CD8-positive, alpha-beta memory T cell (primary cell): ENCODE measurements at places on chromosomes 5 and 9. TPM values are rescaled to one million over a fixed set of nuclear protein-coding genes. Genes with fewer than 3 reads are reported as not detected.

GRCh38 chr5:178502401-178503100 lies 87.6 kb downstream of the COL23A1 start:
- no peak for DNase-seq
- H3K27ac ChIP-seq: no peak overlapping the region
- H3K4me3 ChIP-seq: no peak overlapping the region
- H3K36me3 ChIP-seq: no peaks in the 10 kb centered on the region

- no peaks in the 10 kb centered on the region for H3K4me1 ChIP-seq
- H3K27me3 ChIP-seq: no peaks in the 10 kb centered on the region
- no peak overlapping the region for H3K4me3 ChIP-seq
- H3K27ac ChIP-seq: no peak overlapping the region
- DNase-seq: no peak
Observed at GRCh38 chr9:18678821-18679590, 205.1 kb downstream of the ADAMTSL1 start.

THG1L gene
- polyA plus RNA-seq: 4.6 TPM

- H3K4me1 ChIP-seq: no peaks in the 10 kb centered on the region
- no peaks in the 10 kb centered on the region for H3K27me3 ChIP-seq
- no peaks in the 10 kb centered on the region for H3K36me3 ChIP-seq
- no peak overlapping the region for H3K4me3 ChIP-seq
- peak; percentile 1 for DNase-seq
Observed at GRCh38 chr5:179974946-179975712, 67.4 kb upstream of the TBC1D9B start.

- no peak for DNase-seq
- H3K4me1 ChIP-seq: no peaks in the 10 kb centered on the region
- no peak overlapping the region for H3K4me3 ChIP-seq
Observed at GRCh38 chr9:127075624-127076372, 46.6 kb downstream of the ANGPTL2 start.

DNA sequence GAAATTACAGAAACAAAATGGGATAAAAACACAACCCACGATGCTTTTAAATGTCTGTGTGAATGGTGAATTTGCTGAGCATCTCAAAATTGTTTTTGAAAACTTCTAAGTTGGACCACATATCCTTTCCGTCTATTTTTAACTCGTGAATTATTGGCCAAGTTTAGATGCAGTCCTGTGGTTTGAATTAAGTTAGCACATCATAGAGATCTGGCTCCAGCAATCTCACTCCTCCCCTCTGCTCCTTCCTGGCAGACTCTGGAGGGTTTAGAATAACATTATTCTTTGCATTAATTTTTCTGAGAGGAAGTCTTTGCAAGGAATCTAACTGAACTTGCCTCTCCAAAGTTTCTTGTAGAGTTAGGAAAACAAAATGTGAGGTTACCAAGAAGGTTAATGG lies 14.5 kb upstream of the ANKRD55 start:
- H3K36me3 ChIP-seq: no peaks in the 10 kb centered on the region
- no peaks in the 10 kb centered on the region for H3K4me1 ChIP-seq
- DNase-seq: no peak
- no peaks in the 10 kb centered on the region for H3K27me3 ChIP-seq

- no peaks in the 10 kb centered on the region for H3K36me3 ChIP-seq
- H3K27ac ChIP-seq: no peak overlapping the region
- no peaks in the 10 kb centered on the region for H3K4me1 ChIP-seq
- H3K27me3 ChIP-seq: no peaks in the 10 kb centered on the region
- no peak overlapping the region for H3K4me3 ChIP-seq
Observed at GRCh38 chr9:33393581-33393980, 8.8 kb downstream of the AQP7 start.

DNA sequence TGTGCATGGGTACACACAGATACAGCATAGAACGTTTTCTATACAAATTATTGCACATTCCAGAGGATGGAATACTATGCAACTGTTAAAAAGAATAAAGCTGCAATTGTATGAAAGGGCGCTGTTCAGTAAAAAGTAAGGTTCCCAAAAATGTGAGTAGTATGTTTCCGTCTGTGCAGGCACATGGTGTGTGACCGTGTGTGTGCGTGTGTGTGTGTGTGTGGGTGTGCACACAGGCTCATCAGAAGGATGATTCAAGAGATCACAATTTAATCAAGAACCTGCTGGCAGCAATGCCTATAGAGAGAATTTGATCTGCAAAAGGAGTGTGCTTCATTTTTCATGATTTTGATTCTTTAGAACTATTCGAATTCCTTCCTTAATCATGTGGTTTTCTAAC lies 76.3 kb downstream of the SEMA4D start:
- no peak overlapping the region for H3K4me3 ChIP-seq
- no peak overlapping the region for H3K27ac ChIP-seq
- DNase-seq: no peak
- no peaks in the 10 kb centered on the region for H3K27me3 ChIP-seq

DNA sequence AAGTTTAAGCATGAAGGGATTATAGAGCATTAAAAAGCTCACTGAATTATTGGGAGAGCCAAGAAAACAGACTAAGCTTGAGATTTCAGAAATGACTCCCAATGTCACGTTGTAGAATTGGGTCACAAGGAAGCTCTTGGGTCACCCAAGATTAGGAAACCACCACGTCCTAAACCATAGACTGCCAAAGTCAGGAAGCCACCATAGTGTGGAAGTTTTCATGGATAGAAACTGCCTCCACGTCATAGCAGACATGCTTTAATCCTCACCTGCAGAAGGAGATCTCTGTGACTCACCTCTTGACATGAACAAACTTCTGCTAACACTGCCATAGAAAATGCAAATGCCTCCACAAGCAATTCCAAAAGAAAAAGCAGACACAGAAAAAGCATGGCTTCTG lies 106.3 kb downstream of the SLC1A3 start:
- H3K27me3 ChIP-seq: no peaks in the 10 kb centered on the region
- H3K27ac ChIP-seq: no peak overlapping the region
- H3K36me3 ChIP-seq: no peaks in the 10 kb centered on the region
- DNase-seq: no peak
- no peak overlapping the region for H3K4me3 ChIP-seq

MAT2B gene
- 288 TPM for polyA plus RNA-seq

- no peaks in the 10 kb centered on the region for H3K36me3 ChIP-seq
- H3K27me3 ChIP-seq: no peaks in the 10 kb centered on the region
- DNase-seq: no peak
- no peaks in the 10 kb centered on the region for H3K4me1 ChIP-seq
Observed at GRCh38 chr5:57432876-57433275, 49.7 kb downstream of the ACTBL2 start.

- no peak overlapping the region for H3K4me3 ChIP-seq
- H3K4me1 ChIP-seq: no peaks in the 10 kb centered on the region
- DNase-seq: no peak
- no peak overlapping the region for H3K27ac ChIP-seq
Observed at GRCh38 chr5:111143910-111144309, 51.8 kb downstream of the WDR36 start.

FGF10 gene
- not detected for polyA plus RNA-seq

CREBRF gene
- 61.0 TPM for polyA plus RNA-seq

DNA sequence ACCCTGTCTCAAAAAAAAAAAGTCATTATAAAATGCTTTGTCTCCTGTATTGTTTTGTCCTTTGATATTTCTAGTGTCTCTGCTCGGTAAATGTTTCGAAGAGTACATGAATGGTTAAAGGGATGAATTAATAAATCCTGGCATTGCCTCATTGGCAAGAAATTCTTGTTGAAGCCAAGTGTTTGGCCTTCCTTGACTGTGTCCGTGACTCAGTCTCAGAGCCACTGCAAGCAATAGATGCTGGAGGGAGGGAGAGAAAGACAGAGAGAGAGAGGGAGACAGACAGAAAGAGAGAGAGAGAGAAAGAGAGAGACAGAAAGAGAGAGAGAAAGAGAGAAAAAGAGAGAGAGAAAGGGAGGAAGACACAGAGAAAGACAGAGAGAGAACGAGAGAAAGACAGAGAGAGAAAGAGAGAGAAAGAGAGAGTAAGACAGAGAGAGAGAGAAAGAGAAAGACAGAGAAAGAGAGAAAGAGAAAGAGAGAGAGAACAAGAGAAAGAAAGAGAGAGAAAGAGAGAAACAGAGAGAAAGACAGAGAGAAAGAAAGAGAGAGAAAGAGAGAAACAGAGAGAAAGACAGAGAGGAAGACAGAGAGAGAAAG lies 72.5 kb upstream of the RXRA start:
- no peak overlapping the region for H3K27ac ChIP-seq
- no peaks in the 10 kb centered on the region for H3K4me1 ChIP-seq
- no peak overlapping the region for H3K4me3 ChIP-seq
- H3K27me3 ChIP-seq: no peaks in the 10 kb centered on the region

DNA sequence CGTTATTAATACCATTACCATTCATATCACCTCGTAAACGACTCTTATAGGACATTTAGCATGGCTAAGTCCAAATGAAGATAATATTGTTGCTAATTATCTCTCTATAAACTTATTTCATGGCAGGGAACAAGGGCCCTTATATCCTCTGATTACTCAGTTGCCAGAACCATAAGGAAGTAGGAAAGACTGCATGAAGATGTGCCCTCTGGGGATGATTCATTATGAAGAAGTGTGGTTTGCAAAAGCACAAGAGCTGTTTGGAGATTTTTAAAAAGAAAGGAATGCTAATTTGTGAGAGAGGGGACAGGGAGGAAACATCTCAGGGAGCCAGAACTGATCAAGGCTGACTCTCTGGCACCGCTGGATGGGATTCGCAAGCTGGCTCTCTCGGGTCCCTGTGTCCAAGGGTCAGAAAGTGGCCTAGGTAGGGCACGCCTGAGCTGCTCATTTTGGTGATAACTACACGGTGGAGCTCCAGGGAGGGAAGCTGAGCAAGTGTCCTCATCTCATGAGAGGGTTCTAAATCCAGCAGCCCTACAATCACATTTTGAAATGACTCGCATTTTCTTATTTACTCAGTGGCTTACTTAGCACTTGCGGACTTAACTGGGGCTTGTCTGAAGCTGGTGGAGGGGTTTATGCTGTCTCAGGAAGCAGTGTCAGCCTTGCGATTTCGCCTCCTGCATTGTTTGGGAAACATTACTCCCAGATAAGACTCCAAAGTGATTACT lies 136.8 kb downstream of the C5orf15 start:
- H3K27me3 ChIP-seq: no peaks in the 10 kb centered on the region
- no peaks in the 10 kb centered on the region for H3K36me3 ChIP-seq
- no peak for DNase-seq
- no peak overlapping the region for H3K27ac ChIP-seq

DNA sequence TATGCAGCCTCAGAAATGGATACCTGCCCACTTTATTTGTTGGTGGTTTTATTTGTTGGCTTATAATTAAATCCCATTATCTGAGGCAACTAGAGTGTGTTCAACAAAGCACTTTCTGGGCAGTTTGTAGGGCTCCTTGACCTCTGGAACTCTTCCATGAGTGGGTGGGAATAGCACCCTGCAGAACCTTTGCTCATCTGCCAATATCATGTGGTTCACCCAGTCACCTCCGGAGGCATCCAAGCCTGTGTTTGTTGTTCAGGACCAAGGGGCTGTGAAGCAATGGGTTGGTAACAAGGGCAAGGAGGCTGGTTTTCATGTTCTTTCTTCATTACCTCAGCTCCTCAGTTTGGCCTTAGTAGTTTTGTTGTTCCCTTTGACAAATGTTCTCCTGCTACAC lies 314.0 kb downstream of the NDUFS4 start:
- DNase-seq: no peak
- no peak overlapping the region for H3K27ac ChIP-seq
- no peaks in the 10 kb centered on the region for H3K4me1 ChIP-seq
- H3K4me3 ChIP-seq: no peak overlapping the region
- no peaks in the 10 kb centered on the region for H3K27me3 ChIP-seq

DNA sequence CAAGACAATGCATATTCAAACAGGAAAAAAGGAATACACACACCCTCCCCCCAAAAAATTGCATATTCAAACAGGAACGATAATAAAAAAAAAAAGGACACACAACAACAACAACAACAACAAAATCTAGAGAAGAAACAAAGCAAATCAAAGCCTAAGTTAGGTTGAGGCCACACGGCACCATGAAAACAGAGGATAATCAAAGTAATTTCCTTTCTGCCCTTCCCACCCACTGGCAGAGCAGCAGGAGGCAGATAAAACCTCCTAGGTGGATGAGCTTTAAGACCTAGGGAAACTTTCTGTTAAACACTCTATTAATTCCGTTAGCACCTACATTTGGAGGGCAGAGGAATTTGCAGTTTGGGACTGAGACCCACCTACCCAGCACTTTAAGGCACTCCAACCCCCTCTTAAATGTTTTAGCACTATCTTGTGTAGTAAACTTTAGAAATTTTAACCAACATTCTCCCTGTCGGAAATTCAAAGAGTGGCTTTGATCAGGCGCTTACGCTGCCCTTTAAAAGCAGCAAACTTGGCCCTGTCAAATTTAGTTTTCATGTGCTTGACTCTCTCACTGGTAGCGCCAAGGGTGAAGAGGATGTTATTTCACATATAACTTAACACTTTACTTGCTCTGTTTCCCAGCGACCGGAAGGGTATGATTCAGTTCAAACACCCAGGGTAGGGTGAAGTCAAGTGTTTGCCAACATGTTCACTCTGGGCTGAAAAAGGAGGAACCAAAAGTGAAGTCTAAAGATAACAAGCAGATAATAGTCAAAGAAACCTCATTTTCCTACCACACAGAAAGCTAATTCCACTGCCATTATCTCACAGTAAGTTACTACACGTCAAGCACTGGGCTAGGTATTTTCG lies 9.2 kb downstream of the ENC1 start:
- peaks cover 33% of the 10 kb centered on the region for H3K4me1 ChIP-seq
- peak overlapping the region; percentile 51 for H3K27ac ChIP-seq
- H3K27me3 ChIP-seq: no peaks in the 10 kb centered on the region
- peak; percentile 59 for DNase-seq
- peak overlapping the region; percentile 4 for H3K4me3 ChIP-seq

- peaks cover 6% of the 10 kb centered on the region for H3K27me3 ChIP-seq
- no peak overlapping the region for H3K4me3 ChIP-seq
- H3K27ac ChIP-seq: no peak overlapping the region
Observed at GRCh38 chr5:51389577-51390463, 6.6 kb downstream of the ISL1 start.

DNA sequence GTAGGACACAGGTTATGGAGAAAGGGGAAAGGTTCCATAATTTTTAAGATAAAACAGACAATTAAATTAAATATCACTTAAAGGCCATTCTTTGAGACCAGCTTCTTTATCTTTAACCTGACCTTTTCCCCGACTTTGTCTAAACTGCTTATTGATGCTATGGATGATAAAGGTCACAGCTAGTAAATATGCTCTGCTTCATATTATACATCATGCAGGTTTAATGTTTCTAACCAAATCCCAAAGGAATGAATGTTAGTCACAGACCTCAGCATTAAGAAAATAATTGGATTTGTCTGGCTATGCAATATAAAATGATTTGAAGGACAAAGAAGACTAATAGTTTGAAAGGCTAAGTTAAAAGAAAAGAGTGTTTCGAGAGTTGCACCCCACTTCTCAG lies 147.6 kb downstream of the ST8SIA4 start:
- no peak for DNase-seq
- H3K27ac ChIP-seq: no peak overlapping the region
- no peaks in the 10 kb centered on the region for H3K36me3 ChIP-seq
- H3K27me3 ChIP-seq: no peaks in the 10 kb centered on the region
- H3K4me3 ChIP-seq: no peak overlapping the region
- no peaks in the 10 kb centered on the region for H3K4me1 ChIP-seq

DNA sequence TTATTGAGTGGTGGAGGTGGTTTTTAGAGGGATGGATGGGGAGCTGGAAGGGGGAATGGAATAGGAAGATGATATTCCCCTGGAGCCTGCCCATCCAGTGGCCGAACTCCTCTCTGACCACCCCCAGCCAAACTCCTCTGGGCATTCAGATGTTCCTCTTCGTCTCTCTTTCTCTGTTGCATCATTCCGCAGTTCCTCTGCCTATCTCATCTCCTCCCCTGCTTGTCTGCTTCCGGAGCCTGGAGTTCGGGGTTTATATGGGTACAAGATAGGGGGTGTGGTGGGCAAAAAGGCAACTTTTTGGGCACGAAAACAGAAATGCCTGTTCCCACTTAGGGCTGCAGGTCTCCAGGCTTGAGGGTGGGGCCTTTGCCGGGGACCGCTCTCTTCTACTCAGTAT lies 12.2 kb upstream of the CDK5RAP2 start:
- no peak overlapping the region for H3K27ac ChIP-seq
- no peak for DNase-seq
- H3K36me3 ChIP-seq: no peaks in the 10 kb centered on the region
- no peak overlapping the region for H3K4me3 ChIP-seq
- no peaks in the 10 kb centered on the region for H3K4me1 ChIP-seq
